ENCODE measurements at places on chromosomes 11 and 22.

GRCh38 chr11:72962084-72962483 lies 147.9 kb downstream of the ATG16L2 start:
- no peak for DNase-seq

DNA sequence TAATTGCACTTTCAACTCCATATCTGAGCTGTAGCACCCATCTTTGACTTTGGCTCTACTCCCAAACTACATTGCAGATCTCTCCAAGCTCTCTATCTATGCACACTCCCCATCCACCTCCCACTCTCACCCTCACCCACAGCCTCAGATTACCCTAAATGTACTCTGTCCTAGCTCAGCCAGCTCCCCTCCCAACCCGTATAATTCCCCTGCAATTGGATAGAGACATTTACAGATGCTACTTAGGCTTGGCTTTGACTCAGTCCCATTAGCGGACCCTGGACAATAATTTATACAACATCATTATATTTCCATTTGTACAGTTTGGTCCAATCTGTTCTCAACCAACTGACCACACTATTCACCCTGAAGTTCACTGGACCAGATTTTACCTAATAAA lies 338.9 kb upstream of the ANO3 start:
- DNase-seq, result no peak

DNA sequence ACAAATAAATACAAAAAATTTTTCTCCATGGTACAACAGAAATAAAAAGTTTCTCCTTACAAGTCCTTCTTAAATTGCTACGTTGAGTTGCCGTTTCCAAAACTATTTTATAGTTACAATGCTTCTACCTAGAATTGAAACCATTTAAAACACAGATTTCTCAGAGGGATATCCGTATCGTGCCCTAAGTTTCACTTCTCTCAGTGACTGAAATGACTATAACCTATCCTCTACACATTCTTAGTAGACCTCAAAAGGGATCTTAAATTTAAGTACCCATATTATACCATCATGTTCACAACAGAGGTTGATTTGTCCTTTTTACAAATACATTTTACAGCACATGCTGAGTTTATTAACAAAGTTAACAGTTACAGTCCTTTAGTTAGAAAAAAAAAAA lies 44.1 kb downstream of the USP28 start:
- no peak for DNase-seq

GRCh38 chr22:43216738-43217137 lies 29.8 kb upstream of the TTLL12 start:
- DNase-seq, result no peak

- no peak for DNase-seq
These were observed 16.0 kb upstream of the B4GALNT4 start for GRCh38 chr11:353179-353873.

GRCh38 chr22:28980326-28980725 lies 81.3 kb downstream of the C22orf31 start:
- DNase-seq, result no peak
